ENCODE measurements at places on chromosomes 16 and 17.

GRCh38 chr17:37239690-37240334, 136.0 kb upstream of the C17orf78 start:
- no peak for DNase-seq

- DNase-seq: no peak
Observed at GRCh38 chr17:59267776-59268175, 47.5 kb downstream of the GDPD1 start.

DNA sequence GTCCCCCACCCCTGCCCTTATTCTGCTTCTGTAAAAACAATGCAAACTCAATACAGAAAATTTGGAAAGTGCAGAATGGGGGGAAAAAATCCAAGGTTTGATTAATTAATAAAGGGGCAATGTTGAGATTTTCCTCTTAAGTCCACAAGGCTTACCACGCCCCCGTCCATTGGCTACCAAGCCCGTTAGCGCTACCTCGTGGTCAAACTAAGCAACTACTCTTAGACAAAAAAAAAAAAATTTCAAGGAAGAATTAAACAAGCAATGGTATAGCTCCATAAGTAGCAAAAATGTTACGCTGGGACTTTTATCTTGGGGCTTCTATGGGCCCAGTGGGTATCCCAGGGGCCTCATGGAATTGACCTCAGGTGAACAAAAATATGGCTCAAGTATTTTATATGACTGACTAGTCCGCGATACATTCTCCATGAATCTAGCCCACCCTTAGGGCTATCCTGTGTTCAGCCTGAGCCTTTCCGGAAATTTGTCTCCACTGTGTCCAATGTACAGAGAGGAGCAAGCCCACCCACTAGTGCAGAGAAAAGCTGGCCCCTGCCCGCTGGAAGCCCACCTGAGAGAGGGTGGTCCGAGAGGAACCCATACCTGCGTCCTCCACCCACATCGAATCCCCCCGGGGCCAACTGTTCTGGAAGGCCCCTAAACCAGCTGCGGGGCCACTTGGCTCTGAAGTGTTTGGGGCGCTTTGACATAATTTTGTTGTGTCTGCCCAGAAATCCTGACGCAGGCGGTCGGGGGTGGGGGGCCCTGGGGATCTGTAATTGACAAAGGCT, 19.1 kb upstream of the TEX2 start:
- DNase-seq: peak; percentile 18

DNA sequence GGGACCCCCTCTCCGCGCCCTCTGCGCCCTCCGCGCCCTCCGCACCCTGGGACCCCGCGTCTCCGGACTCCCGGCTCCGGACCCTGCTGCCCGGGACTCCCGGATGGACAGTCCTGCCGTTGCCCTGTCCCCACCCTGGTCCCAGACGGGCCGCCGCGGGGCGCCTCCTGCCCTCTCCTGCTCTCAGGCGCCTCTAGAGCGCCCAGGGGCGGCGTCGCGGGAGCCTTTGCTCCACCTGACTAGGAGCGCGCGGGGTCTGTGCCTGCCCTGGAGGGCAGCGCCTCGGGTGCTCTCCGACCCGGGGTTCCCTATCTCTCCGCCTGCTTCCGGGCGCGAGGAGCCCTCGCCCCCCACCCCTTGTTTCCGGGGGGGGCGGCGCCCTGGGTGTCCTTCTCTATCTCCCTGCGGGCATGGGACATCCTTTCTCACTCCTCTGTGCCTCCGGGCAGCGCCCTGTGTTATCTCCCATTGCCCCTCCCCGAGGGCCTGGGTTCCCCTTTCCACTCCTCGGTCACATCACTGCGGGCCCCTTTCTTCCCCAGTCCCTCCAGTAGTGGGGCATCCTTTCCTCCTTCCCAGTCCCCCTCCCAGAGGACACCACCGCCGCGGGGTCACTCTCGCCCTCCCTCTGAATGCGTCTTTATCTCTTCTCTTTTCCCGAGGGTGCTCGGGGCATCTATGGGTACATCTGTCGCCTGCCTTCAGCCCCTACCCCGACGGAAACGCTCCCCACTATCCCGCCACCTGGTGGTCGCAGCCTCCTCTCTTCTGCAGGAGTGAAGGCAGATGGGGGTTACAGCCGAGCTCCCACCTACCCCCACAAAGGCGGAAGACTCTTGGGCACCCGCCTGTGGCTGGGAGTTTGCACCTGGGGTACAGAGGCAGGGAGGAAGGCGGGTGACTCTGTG, 875 bp downstream of the PRKCB start:
- no peak for DNase-seq

- no peak for DNase-seq
Observed at GRCh38 chr16:56281249-56281805, 90.0 kb downstream of the GNAO1 start.

GRCh38 chr16:87101903-87102302, 215.3 kb downstream of the C16orf95 start:
- DNase-seq: no peak

GRCh38 chr17:57669671-57670529, 75.2 kb downstream of the CCDC182 start:
- no peak for DNase-seq

GRCh38 chr17:61597607-61598006, 6.6 kb upstream of the NACA2 start:
- no peak for DNase-seq

DNA sequence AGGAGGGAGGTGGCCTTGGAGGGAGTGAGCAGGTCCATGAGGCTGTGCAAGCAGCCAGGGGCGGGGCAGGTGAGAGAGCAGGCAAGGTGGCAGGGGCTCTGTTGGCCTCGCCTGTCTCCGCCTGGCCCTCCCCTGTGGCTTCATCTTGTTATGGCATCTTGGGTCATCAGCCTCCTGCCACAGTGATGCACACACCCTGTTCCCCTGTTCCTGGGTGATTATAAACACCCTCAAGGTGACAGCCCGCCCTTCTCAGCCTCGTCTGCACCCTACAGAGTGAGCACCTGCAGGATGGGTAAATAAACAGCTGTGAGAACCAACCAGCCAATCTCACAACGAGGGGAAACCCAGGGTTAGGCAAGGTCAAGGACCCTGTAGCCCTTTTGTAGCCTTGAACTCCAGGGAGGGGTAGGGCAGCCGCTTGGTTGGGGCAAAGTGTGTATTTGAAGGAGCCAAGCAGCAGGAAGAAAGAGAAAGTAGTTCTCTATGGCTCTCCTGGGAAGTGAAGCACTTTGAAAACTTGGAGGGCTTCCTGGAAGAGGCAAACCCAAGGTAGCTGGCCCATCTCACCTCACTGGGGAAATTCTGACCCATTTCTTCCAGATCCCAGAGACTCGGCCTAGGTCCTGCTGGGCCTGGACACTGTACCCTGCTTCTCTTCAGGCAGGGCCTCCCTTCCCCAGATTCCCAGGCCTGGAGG, 60.6 kb downstream of the NT5M start:
- DNase-seq: no peak

DNA sequence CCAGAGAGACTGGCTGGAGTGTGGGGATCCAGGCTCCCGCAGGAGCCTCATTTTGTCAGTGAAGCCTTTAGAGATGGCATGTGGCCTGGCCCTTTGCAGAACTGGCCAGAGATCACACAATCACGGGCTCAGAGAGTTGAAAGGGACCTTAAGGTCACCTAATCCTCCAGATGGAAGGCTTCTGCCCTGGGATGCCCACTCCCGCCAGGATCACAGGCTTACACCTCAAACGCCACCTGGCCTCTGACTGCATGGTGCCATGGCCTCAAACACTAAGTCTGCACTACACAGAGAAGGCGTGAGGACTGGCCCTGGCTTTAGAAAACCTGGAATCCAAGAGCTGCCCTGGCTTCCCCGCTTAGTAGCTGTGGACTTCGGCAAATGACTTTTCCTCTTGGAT, 306.8 kb upstream of the CCL2 start:
- no peak for DNase-seq

DNA sequence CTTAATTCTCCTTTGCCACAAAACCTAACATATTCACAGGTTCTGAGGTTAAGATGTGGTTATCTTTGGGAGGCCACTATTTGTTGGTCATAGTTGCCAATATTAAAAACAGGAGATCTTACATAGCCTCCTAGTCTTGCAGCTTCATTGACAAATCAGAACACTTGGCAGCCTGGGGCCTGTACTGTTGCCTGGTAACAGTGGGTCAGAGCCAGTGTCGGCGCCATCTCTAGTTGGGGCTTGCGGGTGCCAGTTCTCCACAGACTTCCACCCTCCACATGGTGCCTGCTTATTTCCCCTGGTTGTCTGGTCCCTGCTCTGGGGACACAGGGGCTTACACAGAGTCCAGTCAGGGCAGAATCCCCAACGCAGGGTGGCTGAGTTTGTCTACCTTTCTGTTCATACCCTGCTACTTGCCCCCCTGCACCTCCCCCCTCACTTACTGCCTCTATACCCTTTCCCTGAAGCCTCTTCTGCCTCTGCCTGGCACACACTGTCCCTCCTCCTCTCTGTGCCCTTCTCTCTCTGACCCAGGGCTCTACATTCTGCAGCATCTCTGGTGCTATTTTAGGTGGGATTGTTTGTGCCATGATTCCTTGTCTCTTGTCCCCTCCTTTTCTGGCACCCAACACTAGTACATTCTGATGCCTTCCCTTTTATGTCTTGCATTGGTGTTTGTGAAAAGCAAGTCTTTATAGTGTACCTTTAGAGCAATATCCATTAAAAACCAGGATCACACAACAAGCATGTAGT, 13.4 kb downstream of the EPN2 start:
- no peak for DNase-seq

DNA sequence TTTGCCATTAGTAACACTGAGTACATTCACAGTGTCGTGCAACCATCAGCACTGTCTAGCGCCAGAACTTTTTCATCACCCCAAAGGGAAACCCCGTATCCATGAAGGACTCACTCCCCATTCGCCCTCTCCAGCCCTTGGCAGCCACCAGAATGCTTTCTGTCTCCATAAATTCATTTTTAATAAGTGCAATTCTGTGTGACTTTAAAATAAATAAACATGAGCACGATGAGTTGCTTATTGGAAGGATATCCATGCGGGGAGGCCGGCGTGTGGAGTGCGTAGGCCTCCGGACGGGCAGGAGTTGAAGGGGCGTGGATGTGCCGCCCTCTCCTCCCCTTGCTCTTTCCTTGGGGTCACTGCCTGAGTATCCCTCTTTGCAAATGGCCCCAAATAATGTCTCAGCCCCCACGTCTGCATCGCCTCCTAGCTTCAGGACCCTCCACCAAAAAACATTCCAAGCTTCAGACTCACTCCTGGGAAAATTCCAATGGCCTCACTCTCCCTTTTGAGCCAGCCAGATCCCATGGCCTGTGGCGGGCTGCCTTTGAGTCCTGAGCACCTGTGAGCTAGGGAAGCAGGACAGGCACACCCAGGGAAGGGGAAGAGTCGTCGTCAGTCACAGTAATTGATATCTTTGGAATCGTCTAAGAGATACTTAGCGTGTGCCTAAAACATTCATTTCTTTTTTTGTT, 306.3 kb downstream of the SEC14L1 start:
- DNase-seq: no peak

DNA sequence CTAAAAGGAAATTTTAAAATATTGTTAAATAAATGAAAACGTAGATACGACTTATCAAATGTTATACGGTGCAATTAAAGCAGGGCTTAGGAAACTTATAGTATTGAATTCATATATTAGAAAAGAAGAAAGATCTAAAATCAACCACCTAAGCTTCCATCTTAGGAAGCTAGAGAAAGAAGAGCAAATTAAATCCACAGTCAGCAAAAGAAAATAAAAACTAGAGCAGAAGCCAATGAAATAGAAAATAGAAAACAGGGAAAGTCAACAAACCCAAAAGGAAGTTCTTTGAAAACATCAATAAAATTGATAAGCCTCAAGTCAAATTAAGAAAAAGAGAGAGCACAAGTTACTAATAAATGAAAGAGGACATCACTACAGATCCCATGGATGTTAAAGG, 74.6 kb upstream of the CACNG5 start:
- DNase-seq: no peak

GRCh38 chr16:21103941-21104860, 46.4 kb downstream of the DNAH3 start:
- DNase-seq: no peak

GRCh38 chr16:2476741-2477140, 1.8 kb downstream of the TBC1D24 start:
- DNase-seq: no peak

DNA sequence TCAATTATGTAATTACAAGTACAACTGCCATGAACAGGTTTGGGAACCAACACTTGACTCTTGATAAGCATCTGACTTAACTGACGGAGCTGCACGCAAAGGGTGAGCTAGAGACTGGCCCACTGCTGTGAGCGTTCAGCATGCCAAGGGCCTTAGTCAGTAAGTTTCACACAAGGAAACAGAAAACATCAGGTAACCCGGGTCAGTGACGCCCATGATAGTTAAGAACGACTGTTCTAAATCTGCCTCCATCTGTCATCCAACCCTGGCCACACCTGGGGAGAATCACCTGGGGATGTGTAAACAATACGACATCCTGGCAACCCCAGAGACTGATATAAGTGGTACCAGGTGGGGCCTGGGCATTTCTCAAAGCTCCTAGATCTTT, 12.3 kb downstream of the SMIM5 start:
- DNase-seq: peak; percentile 99

- peak; percentile 12 for DNase-seq
Observed at GRCh38 chr17:29761040-29761761, 138.5 kb upstream of the CORO6 start.

DNA sequence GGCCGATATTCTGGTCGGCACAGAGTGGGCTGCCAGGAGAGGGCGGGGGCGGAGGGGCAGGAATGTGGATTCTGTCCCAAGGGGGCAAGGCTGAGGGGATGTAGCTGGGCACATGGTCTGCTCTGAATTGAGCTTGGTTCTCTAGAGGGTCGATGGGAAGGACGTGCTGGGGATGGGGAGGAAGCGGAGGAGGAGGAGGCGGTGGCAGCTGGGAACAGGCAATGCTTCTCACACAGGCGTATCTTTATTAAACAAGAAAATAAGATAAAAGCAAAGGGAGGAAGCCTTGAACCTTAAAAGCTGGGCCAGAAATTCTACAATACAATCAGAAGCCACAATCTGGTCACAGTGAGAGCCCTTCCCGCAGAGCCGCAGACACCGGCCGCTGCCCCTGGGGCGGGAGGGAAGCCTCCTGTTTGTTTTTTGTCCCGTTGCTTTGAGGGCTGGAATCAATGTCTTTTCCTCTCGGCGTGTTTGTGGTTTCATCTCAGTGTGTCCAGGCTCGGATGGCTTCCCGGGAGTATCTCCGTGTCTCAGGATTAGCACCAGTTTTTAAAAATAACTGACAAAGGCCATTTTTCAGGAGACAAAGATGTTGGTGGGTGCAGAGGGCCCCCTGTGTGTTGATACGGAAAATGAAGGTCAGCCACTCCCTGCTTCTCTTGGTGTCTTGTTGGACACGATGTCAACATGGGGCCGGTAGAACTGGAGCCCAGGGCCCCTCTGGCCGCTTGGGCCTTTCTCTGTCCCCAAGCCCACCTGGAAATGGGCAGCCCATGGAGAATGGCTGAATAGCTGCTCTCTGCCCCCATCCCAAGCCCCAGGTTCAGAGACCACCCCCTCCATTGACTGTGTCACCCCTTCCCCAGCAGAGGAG, 12.3 kb upstream of the SLC7A5 start:
- no peak for DNase-seq

DNA sequence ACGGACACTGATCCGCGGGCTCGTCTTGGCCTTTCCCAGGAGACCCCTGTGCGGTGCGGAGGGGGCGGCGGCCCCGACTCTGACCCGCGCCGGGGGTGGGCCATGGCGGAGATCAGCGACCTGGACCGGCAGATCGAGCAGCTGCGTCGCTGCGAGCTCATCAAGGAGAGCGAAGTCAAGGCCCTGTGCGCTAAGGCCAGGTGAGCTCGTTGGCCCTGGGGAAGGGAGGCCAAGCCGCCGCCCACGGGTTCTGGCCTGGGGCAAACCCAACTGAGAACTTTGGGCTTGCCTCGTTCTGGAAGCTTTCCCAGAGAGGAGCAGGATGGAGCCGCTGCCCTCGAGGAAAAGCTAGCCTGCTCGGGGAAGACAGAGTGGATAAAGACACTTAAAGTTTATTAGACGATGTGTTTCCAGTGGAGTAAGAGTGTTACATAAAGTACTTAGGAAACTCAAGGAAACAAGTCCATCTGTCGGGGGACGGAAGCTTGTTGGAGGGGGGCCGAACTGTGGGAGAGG, 540 bp downstream of the PPP4C start:
- DNase-seq: no peak
